Fibroblast of the aortic adventitia (primary cell): ENCODE measurements at places on chromosomes 13 and 19.

DNA sequence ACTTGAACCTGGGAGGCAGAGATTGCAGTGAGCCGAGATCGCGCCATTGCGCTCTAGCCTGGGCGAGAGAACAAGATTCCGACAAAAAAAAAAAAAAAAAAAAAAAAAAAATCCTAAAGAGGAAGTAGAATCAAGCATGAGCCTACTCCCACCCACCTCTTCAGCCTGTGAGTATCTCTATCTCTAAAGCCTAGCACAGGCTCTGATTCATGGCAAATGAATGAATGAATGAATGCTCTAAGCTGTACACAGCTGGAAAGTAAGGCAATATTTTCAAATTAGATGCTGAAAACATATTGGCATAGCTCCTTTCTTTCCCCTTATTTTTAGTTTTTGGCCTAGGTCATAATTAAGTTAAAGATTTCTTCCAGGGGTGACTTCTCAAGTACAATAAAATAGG is 35.7 kb upstream of the FAM216B start:
- DNase-seq: no peak

GRCh38 chr19:8398311-8398771 is 8.2 kb downstream of the RAB11B start:
- DNase-seq: no peak

DNA sequence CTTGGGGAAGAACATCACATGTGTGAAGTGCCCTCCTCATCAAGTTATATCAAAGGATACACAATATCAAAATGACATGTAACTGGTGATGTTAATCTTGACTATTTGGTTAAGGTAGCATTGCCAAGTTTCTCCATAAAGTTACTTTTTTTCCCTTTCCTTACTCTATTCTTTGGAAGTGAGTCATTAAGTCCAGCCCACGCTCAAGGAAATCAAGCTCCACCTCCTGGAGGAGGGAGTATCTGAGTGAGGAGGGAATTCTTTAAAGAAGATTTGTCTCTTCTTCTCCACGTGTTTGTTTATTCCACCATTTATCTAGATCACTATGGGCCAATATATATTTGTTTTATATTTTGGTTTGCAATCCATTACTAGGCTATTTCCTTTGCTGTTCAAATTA is 33.6 kb upstream of the FNDC3A start:
- peak; percentile 59 for DNase-seq

DNA sequence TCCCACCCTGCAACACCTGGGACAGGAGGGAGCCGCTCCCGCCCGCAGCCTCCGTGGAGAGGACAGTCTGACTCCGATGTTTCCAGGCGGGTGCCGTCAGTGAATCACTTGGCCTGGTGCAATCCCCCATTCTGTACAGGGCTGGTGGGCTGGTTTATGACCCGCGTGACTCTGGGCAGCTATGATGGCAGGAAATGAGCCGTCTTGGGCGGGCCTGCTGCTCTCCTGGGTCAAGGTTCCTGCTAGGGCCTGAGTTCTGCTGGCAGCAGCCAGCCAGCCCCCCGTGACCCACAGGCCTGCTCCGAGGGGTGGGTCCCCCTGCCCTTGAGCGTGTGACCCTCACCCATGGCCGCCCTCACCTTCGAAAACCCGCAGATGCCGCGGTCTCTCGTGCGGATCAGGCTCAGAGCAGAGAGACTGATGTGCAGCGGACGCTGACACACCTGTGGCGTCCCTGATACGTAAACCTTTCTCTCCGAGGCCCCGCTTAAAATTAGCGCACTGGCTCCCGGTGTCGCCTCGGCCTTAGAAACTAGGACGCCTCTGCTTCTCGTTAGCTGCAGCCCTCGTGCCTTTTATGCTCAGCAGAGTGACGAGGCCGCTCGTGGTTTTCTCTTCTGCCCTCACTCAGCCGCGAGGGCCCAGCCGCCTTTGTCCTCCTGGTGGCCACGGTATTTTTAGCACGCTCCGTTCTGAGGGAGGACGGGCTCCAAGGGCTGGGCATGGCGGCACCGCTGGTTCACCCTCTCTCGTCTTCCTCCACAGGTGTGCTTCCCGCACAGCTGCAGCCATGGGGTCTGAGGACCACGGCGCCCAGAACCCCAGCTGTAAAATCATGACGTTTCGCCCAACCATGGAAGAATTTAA is 63.4 kb downstream of the KDM4B start:
- DNase-seq: no peak

- DNase-seq: no peak
These were observed 22.7 kb downstream of the TFDP1 start for GRCh38 chr13:113607056-113607888.

DNA sequence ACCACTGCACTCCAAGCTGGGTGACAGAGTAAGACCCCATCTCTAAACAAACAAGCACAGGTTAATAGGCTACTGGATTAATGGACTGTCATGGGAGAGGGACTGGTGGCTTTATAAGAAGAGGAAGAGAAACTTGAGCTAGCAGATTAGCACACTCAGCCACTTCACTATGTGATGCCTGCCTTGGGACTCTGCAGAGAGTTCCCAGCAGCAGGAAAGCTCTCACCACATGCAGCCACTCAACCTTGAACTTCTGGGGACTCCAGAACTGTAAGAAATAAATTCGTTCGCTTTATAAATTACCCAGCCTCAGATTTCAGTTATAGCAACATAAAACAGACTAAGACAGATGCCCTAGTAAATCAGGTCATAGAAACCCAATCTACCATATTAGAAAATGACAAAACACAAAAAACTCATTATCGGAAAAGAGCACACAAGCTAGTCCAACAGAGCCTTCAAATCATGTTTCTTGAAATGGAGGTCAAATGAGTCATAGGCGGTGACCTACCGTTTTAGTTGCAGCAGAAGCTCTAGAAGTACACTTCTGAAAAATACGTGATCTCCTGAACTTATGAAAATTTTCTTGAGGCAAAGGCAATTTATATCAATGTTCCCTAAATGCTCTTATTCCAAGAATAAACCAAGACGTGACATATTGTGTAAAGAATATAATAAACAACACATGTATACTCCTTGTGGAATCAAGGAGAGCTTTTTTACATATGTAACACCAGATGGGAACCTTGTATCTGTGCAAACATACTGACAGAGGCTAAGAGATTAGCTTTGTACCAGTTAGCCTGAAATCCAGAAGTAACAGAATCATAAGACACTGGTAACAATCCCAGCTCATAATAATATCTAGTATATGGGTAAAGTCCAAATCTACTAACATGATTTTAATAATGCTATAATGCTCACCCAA is 340.9 kb upstream of the SGCG start:
- DNase-seq: no peak

DNA sequence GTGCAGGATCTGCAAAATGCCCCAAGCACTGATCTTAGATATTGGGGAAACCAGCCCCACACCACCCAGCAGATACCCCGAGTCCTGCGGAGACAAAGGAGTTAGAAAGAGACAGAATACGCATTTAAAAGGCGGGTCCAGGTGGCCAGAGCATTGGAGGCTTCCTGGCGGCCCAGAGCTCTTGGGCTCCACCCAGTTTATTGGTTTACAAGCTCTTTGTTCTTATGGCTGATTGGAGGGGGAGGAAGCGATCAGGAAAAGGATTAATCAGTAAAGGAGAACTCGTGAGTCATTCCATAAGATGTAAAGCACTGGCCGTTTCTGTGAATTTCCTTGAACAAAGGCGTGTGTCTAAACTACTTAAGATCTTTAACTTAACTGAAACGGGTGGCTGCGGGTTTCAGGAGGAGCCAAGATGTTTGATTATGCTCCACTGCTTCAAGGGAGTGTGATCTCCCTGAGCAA is 926 bp downstream of the ZNF587 start:
- peak; percentile 21 for DNase-seq
